ENCODE measurements at places on chromosomes 12 and 14.

GRCh38 chr12:3315201-3315661 is 175.8 kb upstream of the PRMT8 start:
- peak; percentile 84 for DNase-seq

GRCh38 chr14:25048170-25049016 is 1.6 kb downstream of the STXBP6 start:
- peak; percentile 84 for DNase-seq

GRCh38 chr14:71672596-71672995 is 259.6 kb upstream of the RGS6 start:
- DNase-seq: no peak

DNA sequence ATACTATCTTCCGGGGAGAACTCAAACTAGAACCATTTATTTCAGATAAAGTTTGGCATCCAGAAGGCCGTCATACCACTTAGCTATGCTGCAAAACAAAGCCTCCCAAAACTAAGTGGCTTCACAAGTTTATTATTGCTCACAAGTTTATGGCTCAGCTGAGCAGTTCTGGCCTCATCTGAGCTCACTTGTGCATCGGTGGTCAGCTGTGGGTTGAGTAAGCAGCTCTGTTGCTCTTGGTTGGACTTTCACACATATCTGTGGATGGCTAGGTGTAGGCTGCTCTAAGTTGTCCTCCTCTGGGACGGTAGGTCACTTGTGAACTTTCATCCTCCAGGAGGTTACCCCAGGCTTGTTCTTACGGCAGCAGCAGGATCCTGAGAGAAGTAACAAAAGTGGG is 162.7 kb downstream of the BTG1 start:
- no peak for DNase-seq

GRCh38 chr12:101740566-101740965 is 1.3 kb upstream of the SYCP3 start:
- DNase-seq: no peak

GRCh38 chr12:95805864-95806671 is 15.5 kb upstream of the NTN4 start:
- DNase-seq: peak; percentile 99

DNA sequence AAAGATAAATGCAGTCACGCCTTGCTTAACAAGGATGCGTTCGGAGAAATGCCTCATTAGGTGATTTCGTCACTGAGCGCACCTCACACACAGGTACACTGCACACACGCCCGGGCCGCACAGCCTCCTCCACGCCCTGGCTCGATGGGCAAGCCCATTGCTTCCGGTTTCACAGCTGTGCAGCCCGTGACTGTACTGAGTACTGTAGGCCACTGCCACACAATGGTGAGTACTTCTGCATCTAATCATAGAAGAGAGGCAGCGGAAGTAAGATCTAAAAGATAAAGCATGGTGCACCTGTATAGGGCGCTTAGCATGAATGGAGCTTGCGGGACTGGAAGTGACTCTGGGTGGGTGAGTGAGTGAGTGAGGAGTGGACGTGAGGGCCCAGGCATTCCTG is 4.3 kb downstream of the RIMBP2 start:
- DNase-seq: no peak

DNA sequence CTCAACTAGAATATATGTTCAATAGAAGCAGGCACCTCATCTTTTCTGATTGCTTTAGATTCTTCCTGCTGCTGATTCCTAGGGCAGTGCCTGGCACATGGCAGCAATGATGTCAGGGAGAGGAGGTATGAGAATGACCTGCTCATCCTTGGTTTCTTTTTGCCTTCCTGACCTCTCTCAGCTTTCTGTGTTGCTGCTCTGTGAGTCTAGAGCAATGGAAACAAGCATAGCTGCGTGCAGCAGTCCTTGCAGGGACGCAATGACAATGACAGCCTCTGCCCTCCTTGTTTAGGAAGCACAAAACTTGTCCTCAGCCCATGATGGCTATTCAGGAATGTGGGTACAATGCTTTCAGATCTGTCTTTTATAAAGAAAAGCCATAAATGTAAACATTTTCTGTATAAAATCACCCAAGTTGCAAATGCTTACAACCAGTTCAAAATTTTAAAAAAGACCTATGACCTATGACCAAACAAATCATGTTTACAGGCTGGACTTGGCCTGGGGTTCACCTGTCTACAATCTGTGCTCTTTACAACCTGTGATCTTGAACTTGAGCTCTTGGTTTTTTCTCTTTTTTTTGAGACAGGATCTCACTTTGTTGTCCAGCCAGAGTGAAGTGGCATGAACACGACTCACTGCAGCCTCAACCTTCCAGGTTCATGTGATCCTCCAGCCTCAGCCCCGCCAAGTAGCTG is 549.4 kb upstream of the ATP2B1 start:
- no peak for DNase-seq

- DNase-seq: no peak
Measured at GRCh38 chr12:27400856-27401354, 45.6 kb upstream of the SMCO2 start.

- DNase-seq: no peak
Measured at GRCh38 chr14:56976211-56976610, 165.9 kb upstream of the OTX2 start.

- no peak for DNase-seq
Measured at GRCh38 chr14:66857867-66858266, 331.4 kb upstream of the GARIN2 start.

DNA sequence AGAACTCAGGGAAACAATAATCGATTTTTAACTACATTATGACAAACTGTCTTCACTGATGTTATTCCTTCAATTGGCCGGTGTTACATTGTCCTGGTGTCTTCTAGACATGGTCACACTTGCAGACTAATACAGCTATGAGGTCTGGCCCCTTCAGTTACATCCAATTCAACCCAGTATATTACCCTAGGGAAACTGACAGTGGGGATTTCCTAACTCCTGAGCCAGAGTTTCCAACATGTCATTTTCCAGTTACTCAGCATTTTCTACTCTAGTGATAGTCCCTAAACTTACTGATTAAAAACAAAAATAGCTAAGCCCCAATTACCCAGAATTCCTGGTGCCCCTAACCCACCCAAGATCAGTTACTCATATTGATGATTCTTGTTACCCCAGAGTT is 21.1 kb downstream of the IFNG start:
- DNase-seq: no peak

GRCh38 chr12:57744194-57744776 is 554 bp upstream of the TSPAN31 start:
- DNase-seq: no peak

GRCh38 chr14:69260190-69260860 is 367 bp downstream of the GALNT16 start:
- DNase-seq: peak; percentile 38

DNA sequence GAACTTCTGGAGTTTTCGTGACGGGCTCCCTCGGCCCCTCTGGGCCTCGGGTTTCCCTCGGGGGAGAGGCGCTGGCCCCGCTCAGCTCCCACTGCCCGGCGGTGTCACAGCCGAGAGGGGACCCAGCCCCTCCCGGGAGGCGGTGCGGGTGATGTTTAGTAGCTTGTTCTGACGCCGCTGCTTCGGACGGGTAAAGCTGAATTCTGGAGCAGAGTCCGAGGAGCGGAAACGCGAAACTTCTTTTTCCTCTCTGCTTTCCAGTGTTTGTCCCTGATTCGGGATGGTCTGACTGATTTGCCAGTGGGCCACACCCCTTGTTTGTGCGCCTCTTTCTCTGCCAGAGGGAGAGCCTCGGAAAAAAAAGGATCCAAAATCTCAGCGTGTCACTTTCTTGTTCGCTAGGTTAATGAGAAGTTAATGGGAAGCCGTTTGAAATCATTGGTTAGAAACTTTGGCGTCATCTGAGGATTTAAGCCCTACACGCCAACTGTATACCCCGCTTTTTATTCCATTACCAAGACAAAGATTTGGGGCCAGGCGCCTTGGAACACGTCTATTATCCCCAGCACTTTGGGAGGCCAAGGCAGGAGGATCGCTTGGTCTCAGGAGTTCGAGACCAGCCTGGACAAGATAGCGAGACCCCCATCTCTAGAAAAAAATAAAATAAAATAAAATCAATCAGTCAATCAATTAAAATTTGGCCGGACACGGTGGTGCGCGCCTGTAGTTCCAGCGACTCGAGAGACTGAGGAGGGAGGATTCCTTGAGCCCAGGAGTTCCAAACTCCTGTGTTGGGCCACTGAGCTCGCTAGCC is 756 bp downstream of the TULP3 start:
- DNase-seq: peak; percentile 77

GRCh38 chr14:104928391-104929133 is 3.9 kb downstream of the PLD4 start:
- DNase-seq: no peak

- peak; percentile 81 for DNase-seq
Measured at GRCh38 chr12:6914246-6914946, at the start of gene ENO2. Gene ENO2, plus strand, starts transcription at chr12:6914580. Its CDS starts 1,253 bp downstream, at chr12:6915833.

- DNase-seq: no peak
Measured at GRCh38 chr14:60679566-60680258, 30.4 kb upstream of the SIX1 start.

DNA sequence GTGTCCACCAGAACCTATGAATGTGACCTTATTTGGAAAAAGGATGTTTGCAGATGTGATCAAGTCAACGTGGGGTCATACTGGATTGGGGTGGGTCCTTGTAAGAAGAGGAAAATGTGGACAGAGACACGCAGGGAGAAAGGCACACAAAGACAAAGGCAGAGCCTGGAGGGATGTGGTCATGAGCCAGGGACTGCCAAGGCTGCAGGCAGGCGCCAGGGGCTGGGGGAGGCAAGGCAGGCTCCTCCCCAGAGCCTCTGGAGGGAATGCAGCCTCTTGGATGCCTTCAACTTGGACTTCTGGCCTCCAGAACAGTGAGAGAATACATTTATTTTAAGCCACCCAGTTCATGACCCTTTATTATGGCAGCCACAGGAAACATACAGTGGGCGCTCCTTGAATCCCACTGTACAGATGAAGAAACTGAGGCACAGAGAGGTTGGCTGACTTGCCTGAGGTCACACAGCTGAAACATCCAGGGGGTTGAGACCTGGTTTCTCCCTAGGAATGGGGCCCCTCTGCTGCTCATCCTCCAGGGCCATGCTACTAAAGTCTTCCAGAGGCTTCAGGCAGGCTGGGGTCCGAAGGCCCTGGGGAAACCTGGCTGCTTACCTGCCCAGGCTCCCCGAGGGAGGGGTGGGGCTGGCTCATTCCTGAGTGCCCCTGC is 99.7 kb downstream of the RFLNA start:
- peak; percentile 26 for DNase-seq

DNA sequence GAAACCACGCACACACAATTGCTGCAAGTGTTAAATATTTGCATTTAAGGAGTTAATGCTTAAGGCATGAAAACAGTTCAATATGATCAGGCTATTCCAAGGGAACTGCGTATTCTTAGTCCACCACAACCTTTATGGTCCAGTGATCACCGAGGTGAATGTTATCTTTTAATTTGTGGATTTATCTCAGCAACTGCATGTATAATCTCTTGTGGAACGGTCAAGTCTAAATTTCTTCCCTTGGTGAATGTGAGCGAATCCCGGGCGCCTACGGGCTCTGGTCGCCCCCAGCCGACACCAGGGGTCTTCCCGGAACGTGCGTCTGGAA is 999 bp upstream of the AK7 start:
- no peak for DNase-seq

DNA sequence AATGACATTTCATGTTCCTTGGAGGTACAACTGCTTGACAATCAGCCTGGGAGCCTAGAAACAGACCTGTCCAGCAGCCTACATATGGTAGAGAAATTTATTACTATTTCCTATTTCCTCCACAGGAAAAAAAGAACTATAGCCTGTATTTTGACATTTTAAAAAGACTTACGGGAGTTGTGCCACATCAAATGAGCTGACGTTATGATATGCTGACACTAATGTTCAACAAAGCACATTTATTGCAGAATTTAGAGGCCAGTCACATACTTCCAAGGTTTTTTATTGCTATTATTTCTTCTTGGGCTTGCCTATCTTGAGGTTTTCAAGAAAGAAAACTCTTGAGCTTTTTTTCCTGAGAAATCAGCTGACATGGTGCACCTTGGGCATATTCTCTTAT is 305.3 kb downstream of the LRIG3 start:
- DNase-seq: no peak

- DNase-seq: peak; percentile 40
Measured at GRCh38 chr12:104549815-104550480, 93.2 kb downstream of the CHST11 start.

DNA sequence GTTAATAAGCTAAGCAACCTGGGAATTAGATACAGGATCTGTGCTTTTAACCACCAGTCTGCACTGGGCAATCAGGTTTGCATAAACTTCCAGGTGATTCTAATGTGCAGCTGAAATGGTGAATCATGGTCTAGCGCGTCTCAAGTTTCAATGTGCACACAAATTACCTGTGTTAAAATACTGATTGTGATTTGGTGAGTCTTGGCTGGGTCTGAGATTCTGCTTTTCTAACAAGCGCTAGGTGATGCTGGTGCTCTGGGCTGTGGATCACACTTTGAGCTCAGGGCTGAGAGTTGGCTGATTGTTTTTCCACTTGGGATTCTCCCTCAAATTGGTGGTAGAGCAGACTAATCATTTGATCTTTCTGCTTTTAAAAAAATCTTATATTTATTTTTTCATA is 124.8 kb downstream of the C12orf75 start:
- no peak for DNase-seq

DNA sequence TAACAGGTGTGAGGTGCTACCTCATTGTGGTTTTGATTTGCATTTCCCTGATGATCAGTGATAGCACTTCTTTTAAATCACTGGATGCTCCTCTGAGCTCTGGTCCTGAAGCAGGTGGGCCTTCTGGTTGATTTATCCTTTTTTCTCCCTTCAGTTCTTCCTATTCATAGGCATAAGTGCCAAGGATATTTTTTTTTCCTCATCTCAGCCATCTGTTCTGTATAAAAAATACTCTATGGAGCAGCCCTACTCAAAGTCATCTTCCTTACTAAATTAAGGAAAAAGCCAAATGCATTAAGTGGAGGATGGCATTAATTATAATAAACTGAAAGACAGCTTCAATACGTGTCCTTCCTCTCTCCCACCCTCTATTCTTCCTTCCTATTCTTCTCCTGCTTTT is 18.4 kb downstream of the SPIC start:
- DNase-seq: no peak
